OCI-M1 (cell line): ENCODE measurements at places on chromosomes 7 and 10.
A peak's percentile ranks its signal among the peaks of the same experiment; 100 is the strongest.

DNA sequence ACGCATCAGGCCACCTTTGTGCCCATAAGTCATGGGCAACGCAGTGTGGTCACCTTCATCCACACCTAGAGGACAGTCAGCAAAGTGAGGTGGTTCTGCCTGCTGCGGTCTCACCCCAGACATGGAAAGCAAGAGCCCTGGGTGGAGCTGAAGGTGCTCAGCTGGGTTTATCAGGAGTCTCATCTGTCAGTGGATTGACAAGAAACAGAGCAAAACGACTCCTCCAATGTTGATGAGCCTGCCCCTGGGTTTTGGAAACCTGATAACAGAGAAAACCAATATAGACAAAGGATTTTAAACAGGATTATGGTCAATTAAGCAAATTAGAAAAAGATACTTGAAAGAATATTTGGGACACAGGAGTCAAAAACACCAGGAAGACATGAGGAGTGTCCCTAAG is 229.3 kb upstream of the PRSS58 start:
- DNase-seq = no peak

DNA sequence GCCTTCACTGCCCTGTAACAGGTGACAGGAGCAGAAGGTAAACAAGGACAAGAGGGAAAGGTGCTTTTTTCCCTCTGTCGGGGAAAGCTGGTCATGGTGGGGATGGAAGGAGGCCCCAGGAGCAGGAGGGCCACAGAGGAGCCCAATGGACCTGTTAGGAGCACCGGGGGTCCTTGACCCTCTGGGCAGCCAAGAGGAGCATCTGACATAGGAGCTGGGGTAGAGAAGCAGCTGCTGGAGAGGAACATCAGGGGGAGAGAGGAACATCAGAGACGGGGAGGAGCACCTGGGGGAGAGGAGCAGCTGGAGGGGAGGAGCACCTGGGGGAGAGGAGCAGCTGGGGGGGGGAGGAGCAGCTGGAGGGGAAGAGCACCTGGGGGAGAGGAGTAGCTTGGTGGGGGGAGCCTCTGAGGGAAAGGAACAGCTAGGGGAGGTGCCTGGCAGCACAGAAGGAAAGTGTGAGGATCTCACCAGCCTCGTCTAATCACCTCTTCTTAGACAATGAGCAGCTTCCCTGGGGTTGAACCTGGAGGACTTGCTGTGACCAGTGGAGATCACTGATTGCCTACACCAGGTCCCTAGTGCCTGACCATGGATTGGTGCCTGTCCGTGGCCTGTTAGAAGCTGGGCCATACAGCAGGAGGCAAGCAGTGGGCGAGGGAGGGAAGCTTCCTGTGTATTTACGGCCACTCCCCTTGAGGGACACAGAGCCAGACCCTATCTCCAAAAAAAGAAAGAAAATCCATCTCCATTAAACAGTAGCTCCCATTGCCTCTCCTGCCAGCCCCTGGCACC is 37.6 kb downstream of the JAKMIP3 start:
- DNase-seq = no peak

DNA sequence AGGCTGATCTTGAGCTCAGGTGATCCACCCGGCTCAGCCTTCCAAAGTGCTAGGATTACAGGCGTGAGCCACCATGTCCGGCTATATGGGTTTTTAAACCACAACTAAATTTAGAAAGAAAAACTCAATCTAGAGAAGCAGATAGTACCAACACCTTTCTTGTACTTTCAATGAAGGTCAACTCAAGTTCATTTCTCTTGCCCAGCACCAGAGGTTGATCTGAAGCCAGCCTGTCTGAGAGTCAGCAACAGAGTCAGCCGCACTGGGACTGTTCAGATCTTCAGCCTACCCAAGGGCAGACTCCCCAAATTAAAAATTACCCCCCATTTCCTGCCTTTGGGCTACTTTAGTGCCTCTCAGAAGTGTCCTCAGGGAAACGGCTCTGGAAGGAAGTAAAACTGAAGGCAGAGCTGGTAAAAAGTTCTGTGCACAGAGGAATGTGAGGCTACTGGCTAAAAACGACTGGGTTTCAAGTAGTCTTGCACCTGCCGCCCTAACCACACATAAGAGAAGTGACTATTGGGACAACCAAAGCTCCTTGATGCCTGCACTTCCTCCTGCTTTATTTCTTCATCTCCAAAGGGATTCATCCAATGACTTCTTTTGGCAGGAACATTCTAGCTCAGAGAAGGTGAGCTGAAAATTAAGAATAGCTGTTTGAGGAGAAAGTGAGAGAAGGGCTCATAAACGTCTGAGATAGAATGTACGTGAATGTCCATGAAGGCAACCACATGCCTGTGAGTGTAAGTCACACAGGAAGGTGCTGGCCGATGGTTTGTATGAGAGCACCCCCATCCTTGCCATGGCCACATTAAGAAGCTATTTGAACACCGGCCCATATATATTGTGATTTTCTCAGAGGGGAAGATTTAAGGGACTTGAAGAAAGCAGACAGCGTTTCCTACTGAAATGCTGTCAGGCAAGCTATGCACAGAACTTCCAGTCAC is 142.4 kb upstream of the PRR15 start:
- no peak for DNase-seq

GRCh38 chr7:815284-816216 is 16.7 kb upstream of the SUN1 start:
- DNase-seq = no peak

- no peak for DNase-seq
Measured at GRCh38 chr7:101518336-101518735, 110.8 kb downstream of the MYL10 start.

- peak; percentile 80 for DNase-seq
Measured at GRCh38 chr10:38038107-38038931, 27.8 kb downstream of the ZNF33A start.
